Activated CD4-positive, alpha-beta T cell treated with anti-CD3 and anti-CD28 coated beads, Interleukin-2, amount 10 ng/mL, durations not matched to agents 24 days and 14 days (primary cell): ENCODE measurements at places on chromosomes 16 and 17. TPM values are rescaled to one million over a fixed set of nuclear protein-coding genes. Genes with fewer than 3 reads are reported as not detected.

KIF18B gene
- 42.1 and 42.7 TPM in 2 replicates for total RNA-seq

EFNB3 gene
- total RNA-seq, result 0.05 TPM in 1 of 2 replicates, not detected in the other

KRT20 gene
- not detected in 2 replicates for total RNA-seq

TEN1 gene
- 9.7 and 12.5 TPM in 2 replicates for total RNA-seq

KRTAP4-3 gene
- not detected in 2 replicates for total RNA-seq

KRTAP3-2 gene
- total RNA-seq, result not detected in 2 replicates

TANC2 gene
- 0.58 and 0.92 TPM in 2 replicates for total RNA-seq

DNA sequence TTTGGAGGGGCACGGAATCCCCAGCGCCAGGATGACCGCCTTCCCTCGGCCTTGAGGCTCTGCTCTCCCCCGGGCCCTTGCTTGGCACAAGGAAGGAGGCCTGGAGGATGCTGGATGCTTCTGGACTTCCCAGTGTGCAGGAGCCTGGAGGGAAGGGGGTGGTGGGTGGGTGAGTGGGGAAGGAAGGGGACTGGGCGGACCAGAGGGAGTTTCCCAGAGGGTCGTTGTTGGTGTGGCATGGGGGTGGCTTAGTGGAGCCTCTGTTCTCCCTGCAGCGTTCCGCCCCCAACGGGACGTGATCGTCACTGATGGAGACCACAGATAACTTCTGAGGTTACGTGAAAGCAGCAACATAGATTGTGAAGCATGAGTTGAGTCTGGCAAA lies 140.0 kb downstream of the IRF8 start:
- H3K4me1 ChIP-seq, result peaks cover 6% of the 10 kb centered on the region
- H3K36me3 ChIP-seq, result no peaks in the 10 kb centered on the region
- peaks cover 10% of the 10 kb centered on the region for H3K27me3 ChIP-seq

- no peaks in the 10 kb centered on the region for H3K36me3 ChIP-seq
- no peak overlapping the region for H3K4me3 ChIP-seq
- H3K27ac ChIP-seq, result no peak overlapping the region
- H3K27me3 ChIP-seq, result no peaks in the 10 kb centered on the region
- DNase-seq, result no peak
Measured at GRCh38 chr16:77945126-77945525, 77.2 kb upstream of the CLEC3A start.

DNA sequence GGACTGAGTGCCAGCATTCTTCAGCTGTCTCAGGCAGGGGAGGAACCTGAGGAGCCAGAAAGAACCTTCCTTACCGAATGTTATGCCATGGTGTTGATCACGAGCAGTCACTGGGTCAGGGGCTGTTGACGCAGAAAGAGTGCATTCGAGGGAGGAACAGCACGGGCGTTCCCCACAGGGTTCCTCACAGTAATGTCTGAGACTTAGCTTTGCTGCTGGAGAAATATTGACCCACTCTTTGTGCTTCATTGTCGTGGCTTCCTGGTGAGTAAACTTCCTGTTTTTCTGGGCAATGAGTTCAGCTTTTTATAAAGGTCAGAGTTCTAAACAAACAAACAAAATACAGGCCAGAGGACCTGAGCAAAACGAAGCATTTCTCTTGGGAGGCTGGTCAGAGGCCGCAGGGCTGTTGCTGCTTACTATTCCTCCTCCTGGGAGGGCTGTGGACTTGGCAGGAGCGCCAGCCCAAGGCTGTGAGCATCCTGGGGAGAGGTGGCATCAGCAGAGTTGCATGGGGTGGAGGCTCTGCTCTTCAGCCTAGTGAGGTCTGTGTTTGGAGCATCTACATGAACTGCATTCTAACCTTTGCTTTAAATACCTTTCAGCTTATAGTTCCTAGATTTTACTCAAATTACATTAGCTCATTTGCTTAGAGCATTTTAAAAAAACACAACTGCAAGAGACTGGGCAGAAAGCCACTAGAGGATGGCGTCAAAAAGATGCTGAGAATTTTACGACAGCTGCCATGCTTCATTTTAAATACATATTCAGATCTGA lies 143.1 kb upstream of the CACNG5 start:
- H3K4me3 ChIP-seq, result peak overlapping the region; percentile 7
- H3K27me3 ChIP-seq, result no peaks in the 10 kb centered on the region
- no peak for DNase-seq
- peaks cover 21% of the 10 kb centered on the region for H3K4me1 ChIP-seq

DNA sequence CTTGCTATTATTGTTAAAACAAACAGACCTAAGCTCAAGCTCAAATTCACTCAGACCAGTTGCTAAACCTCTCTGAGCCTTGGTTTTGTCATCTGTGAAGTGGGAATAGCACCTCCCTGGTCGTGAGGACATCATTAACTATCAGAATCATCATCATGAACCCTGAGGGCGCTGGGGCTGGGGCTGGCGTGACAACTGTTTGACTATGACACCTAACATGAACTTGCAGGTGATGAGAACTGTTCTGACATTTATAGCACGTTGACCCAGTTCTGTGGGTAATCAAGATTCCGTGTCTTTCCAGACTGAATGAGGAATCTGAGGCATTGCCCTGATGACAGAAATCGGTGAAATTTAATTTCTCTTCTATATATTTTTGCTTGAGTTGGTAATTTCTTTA lies 71.3 kb upstream of the CDH5 start:
- peaks cover 8% of the 10 kb centered on the region for H3K27me3 ChIP-seq
- DNase-seq, result no peak
- H3K36me3 ChIP-seq, result no peaks in the 10 kb centered on the region
- no peak overlapping the region for H3K27ac ChIP-seq
- no peak overlapping the region for H3K4me3 ChIP-seq

GRCh38 chr17:8869114-8869815 lies 1.8 kb upstream of the PIK3R6 start:
- H3K27ac ChIP-seq, result no peak overlapping the region
- H3K36me3 ChIP-seq, result peaks cover 3% of the 10 kb centered on the region
- no peaks in the 10 kb centered on the region for H3K27me3 ChIP-seq
- no peak overlapping the region for H3K4me3 ChIP-seq
- no peak for DNase-seq
- peaks cover 37% of the 10 kb centered on the region for H3K4me1 ChIP-seq
